Fibroblast of the conjunctiva (primary cell): ENCODE measurements at places on chromosomes 3 and 15.
A peak's percentile ranks its signal among the peaks of the same experiment; 100 is the strongest.

- no peak for DNase-seq
These were observed 54.5 kb upstream of the C3orf80 start for GRCh38 chr3:160170409-160171370.

DNA sequence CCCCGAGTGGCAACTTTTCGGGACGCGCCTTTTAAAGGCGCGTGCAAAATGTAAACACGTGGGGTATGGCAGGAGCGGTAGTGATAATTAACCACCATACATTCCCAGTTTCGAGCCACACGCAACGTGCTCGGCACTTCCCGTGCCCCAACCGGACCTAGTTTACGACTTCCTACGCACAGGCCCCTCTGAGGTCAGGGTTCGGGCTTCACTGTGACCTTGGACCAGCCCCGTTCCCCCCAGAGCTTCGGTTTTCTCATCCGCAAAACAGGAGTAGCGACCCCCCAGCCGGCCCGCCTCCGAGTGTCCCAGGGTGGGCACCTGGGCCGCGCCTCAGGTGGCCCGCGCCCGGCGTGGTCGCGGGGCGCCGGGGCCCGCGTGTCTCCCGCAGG, 451 bp downstream of the CHCHD4 start:
- DNase-seq = no peak

- DNase-seq = no peak
These were observed 18.4 kb downstream of the SPATA12 start for GRCh38 chr3:57078635-57079473.

- DNase-seq = no peak
These were observed 3.2 kb upstream of the CNOT10 start for GRCh38 chr3:32681811-32682210.

DNA sequence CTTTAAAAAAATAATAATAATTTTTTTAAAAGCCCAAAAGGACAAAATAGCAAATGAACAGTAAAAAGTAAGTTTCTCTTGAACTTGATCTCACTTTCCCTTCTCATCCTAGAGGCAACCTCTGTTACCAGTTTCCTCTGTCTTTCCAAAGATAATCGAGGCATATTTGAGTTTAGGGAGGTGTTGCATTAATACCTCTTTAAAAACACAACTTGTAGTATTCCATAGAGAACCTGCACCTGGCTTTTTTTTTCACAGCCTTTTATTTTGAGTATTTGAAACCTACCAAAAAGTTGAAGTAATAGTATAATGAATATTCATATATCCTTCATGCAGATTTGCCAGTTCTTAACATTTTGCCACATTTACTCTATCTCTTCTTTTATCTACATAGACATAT, 9.1 kb downstream of the CSK start:
- DNase-seq = no peak

GRCh38 chr3:119974656-119975055, 119.6 kb downstream of the GSK3B start:
- no peak for DNase-seq

- no peak for DNase-seq
These were observed 207.5 kb downstream of the ZNF385D start for GRCh38 chr3:21543380-21544075.

GRCh38 chr3:170977949-170978745, 48.4 kb downstream of the SLC2A2 start:
- peak; percentile 34 for DNase-seq

DNA sequence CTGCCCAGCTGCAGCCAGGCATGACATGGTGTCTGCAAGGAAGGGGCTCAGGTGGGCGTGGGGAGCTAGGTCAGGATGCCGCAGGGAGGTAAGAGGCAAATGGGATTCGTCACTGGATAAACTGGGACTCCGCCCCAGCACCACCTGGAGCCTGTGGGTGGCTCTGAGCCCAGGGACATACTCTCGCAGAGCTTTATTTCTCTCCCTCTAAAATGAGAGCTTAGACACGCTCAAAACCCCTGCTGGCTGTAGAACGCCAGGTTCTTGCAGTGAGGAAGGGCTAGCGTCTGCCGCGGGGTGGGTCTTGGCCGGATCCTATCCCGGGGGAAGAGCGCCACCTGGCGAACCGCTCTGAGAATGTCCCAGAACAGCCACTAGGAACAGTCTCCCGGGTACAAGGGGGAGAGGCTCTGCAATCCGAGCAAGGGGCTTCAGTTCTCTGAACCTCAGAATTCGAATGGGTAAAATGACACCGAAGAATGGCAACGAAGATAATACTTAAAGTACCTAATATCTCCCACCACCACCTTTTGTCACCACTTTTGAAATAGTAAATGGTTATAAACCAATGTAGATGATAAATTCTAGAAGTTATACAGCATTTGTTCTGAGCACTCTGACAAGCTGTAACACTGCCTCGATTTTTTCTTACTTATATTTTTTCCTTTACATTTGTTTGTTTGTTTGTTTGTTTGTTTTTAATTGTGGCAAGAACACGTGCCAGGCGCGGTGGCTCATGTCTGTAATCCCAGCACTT, 53.2 kb upstream of the SRGAP3 start:
- peak; percentile 61 for DNase-seq

DNA sequence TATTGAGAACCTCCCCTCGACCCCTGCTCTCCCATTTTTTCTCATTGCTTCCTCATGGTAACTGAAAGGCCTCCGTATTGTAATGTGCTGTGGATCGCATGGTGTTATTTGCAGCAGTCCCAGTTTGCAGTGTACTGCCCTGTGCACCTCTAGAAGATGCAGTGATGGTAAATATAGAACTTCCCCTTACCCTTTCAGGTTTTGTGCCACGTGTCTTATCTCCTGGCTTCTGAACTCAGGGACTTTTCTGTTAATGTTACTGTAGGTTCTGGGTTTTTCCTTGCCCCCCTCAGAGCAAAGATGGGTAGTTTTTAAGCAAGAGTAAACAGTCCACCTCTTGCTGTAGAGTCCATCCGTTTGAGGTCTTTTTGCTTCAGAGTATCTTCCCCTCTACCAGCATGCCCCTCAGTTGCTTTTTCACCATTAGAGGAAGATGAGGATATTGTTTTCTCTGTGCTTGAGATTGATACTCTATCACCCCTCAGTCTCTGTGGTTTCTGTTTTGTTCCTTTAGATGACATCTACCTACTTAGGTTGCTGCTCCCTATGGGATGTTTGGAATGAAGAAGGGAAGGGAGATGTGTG, 22.4 kb downstream of the CHD2 start:
- DNase-seq = no peak

- no peak for DNase-seq
These were observed 213.8 kb downstream of the RPLP1 start for GRCh38 chr15:69666441-69666882.

DNA sequence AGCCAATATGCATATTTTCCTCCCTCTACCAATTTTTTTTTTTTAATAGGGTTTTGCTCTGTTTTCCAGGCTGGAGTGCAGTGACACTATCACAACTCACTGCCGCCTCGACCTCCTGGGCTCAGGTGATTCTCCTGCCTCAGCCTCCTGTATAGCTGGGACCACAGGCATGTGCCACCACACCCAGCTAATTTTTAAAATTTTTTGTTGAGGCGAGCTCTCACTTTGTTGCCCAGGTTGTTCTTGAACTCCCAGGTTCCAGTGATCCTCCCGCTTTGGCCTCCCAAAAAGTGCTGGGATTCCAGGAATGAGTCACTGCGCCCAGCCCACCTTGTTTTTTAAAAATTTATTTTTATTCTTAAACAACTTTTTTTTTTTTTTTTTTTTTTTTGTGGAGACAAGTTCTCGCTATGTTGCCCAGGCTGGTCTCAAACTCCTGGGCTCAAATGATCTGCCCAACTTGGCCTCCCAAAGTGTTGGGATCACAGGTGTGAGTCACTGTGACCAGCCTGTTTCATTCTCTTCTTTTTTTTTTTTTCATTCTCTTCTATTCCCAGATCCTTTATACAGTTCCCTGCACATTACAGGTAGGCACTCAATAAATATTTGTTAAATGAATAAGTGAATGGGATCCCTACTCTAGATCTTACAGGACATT, 40.5 kb upstream of the PIK3CB start:
- no peak for DNase-seq

- DNase-seq = no peak
These were observed 185.2 kb upstream of the IL12A start for GRCh38 chr3:159803459-159803858.

GRCh38 chr15:97012986-97013385, 682.5 kb downstream of the NR2F2 start:
- DNase-seq = no peak

GRCh38 chr3:50557915-50558314, 9.6 kb downstream of the C3orf18 start:
- DNase-seq = no peak

GRCh38 chr3:72523429-72524151, 324.7 kb downstream of the SHQ1 start:
- DNase-seq = no peak

- DNase-seq = no peak
These were observed 269.7 kb upstream of the THRB start for GRCh38 chr3:24764236-24764915.

GRCh38 chr15:96329403-96329981, 1.0 kb upstream of the NR2F2 start:
- DNase-seq = no peak

DNA sequence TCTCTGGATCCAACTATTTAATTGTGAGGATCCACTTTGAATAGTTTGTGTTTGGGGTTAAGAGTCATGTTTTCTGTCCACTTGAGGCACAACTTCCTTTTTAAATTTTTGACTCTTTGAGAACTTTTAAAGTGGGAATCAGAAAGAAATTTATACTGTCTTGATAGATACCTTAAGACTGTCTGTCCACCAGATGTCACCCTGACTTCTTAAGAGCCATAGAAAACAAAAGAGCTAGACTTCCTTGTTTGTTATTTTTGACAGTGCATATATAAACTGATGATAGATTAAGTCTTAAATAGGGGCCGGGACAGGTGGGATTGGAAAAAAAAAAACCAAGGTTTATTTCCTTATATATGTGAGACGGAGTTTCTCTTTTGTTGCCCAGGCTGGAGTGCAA, 52.1 kb upstream of the WDR72 start:
- DNase-seq = no peak

- no peak for DNase-seq
These were observed 66.6 kb downstream of the ARPP21 start for GRCh38 chr3:35705904-35706303.

DNA sequence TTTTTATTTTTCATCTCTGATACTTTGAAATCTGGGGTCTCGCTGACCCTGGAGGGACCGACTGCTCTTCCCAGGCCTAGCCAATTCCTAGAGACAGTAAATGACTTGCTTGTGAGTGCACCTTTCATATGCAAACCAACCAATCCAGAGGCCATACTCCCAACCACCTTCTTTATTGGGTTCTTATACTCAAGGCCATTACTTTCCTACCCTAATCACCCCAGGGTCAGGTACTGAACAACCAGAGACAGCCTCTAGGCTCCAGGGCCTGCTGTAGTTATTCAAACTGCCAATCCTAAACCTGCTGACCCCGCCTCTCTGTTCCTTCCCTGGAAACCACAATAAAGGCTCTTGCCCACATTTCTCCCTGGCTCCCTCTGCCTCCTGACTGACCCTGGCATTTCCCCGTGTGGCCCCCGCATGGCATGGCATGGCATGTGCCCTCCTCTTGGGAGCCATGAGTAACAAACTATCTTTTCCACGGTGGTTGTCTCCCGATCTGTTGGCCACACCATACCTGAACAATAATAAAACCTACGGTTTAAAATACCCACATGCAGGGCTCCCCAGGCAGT, 42.9 kb downstream of the ADCY5 start:
- DNase-seq = no peak

DNA sequence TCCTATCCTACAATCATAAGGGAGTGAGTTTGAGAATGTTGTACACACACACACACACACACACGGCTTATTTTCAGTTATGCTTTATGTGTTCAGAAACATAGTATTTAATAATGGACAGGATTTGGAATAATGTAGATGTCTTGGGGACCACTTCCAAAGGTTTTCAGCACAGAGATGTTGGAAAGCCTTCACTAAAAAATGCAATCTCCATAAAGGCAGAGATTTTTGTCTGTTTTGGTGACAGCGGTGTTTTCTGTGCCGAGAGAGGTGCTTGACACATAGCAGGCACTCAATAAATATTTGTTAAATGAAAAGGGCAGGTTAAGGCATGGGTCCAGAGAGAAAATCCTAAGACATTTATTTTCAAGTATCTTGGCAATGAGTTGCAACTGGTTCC, 428.2 kb upstream of the RGMA start:
- no peak for DNase-seq

GRCh38 chr3:72547183-72547582, 301.1 kb downstream of the SHQ1 start:
- DNase-seq = no peak

DNA sequence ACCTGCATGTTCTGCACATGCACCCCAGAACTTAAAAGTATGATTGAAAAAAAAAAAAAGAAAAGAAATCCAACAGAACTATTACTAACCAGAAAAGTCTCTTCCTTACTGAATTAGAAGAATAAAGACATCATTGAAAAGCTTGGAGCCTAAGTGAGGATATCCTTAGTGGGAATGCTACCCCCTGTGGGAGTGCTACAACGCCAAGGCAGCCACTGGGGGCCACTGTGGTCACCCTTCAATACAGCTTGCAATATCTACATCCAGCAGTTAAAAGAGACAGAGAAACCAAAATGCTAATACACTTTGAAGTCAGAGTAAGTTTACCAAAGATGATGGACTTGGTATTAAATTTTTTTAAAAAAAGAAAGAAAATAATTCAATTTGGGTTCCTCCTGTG, 292.0 kb downstream of the PLCL2 start:
- no peak for DNase-seq

GRCh38 chr15:91890614-91891013, 37.1 kb downstream of the SLCO3A1 start:
- no peak for DNase-seq

DNA sequence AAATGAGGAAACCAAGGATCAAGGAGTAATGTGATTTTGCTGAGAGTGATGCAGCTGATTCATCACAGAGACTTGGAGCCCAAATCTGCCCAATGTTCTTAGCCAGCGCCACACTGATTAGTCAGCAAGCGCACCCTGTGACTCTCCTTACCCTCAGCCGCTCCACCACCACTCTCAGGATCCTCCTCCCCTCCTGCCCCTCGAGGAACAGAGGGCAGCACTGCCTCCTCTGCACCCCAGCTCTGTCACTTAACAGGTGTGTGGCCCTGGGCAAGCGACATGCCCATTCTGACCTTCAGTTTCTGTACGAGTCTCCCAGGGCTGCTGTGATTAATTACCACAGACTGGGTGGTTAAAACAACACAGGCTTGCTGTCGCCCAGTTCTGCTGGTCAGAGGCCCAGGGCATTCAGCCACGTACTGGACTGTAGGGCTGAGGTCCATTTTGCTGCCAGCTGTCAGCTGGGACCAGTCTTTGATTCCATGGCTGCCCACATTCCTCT, 36.1 kb upstream of the HRH1 start:
- peak; percentile 23 for DNase-seq

DNA sequence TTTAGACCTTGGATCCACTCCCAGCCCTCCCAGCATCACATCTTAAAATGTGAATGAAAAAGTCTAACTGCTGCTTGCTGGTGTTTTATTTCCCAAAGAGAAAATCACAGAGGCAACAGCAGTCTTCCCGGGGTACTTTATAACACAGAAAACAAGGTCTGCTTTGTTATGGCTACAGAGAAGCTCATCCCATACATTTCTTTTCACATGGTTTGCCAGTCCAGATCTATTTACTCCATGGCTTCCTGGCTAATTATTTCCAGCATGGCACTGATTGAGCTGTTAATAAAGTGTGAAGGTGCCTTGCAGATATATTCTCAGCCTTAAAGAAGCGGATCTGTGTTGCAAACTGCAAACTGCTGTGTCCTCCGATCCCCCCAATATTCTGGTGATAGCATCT, 466.1 kb upstream of the CFAP20DC start:
- DNase-seq = no peak
